ENCODE measurements at places on chromosomes 13 and 19. TPM values are rescaled to one million over a fixed set of nuclear protein-coding genes. Genes with fewer than 3 reads are reported as not detected.

The CELF5 gene
- not detected for total RNA-seq

The RNF113B gene
- not detected for total RNA-seq

The FOXO1 gene
- total RNA-seq: 0.26 TPM

The NTF4 gene
- 0.16 TPM for total RNA-seq

The GRIN2D gene
- 0.17 TPM for total RNA-seq

The FFAR1 gene
- total RNA-seq: not detected

The LGALS13 gene
- total RNA-seq: not detected

The CNN1 gene
- 8.2 TPM for total RNA-seq

The PDX1 gene
- not detected for total RNA-seq

The PGLYRP1 gene
- total RNA-seq: not detected

The INAFM1 gene
- total RNA-seq: 1.9 TPM

The MIER2 gene
- total RNA-seq: 9.5 TPM

The ZNF627 gene
- total RNA-seq: 17.3 TPM

The IFNL1 gene
- not detected for total RNA-seq

The ZNF230 gene
- 4.1 TPM for total RNA-seq

The CLEC11A gene
- total RNA-seq: 21.3 TPM

The PCDH20 gene
- total RNA-seq: not detected

The CEACAM1 gene
- not detected for total RNA-seq

The SIGLEC14 gene
- total RNA-seq: not detected

The KIR2DL1 gene
- not detected for total RNA-seq

The LILRB4 gene
- total RNA-seq: not detected

The PTH2 gene
- not detected for total RNA-seq

The MATK gene
- not detected for total RNA-seq

The FCAR gene
- not detected for total RNA-seq

The SIGLEC7 gene
- not detected for total RNA-seq

The CHST8 gene
- total RNA-seq: not detected

The PRTN3 gene
- total RNA-seq: not detected

The NLRP9 gene
- total RNA-seq: not detected

The PSG7 gene
- total RNA-seq: not detected

The PRRG2 gene
- 0.32 TPM for total RNA-seq

The LILRB2 gene
- not detected for total RNA-seq

The FGF9 gene
- not detected for total RNA-seq

The KCNJ14 gene
- 0.26 TPM for total RNA-seq

The ZNF534 gene
- 0.17 TPM for total RNA-seq

The KLK14 gene
- total RNA-seq: not detected
